Stimulated activated CD8-positive, alpha-beta memory T cell treated with anti-CD3 and anti-CD28 coated beads, Interleukin-2, amount 100 ng/mL, for 1 hour (primary cell): ENCODE measurements at places on chromosomes 2 and 18.

GRCh38 chr2:69122271-69122670, 109.3 kb downstream of the ANTXR1 start:
- no peak for DNase-seq

- DNase-seq, result no peak
Observed at GRCh38 chr2:202555356-202555755, 79.4 kb upstream of the FAM117B start.

- DNase-seq, result no peak
Observed at GRCh38 chr2:239375278-239376061, 25.4 kb downstream of the HDAC4 start.

DNA sequence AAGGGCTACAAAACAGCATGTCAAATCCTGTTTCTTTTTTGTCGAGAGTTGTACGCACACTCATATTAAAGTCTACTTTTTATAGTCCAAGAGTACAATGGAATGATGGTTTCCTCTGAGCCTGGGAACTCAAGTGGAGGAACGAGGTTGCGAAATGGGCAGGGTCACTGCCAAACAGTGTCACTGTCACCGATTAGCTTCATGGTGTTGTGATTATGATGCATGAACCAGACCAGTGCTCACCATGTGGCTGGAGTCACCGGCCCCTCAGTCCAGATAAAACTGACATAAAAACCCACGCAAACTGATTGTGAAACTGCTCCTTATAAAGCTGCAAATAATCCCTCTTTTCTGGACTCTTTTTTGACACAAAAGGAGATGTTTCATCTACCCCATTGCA, 122.0 kb downstream of the COPS8 start:
- DNase-seq, result no peak

DNA sequence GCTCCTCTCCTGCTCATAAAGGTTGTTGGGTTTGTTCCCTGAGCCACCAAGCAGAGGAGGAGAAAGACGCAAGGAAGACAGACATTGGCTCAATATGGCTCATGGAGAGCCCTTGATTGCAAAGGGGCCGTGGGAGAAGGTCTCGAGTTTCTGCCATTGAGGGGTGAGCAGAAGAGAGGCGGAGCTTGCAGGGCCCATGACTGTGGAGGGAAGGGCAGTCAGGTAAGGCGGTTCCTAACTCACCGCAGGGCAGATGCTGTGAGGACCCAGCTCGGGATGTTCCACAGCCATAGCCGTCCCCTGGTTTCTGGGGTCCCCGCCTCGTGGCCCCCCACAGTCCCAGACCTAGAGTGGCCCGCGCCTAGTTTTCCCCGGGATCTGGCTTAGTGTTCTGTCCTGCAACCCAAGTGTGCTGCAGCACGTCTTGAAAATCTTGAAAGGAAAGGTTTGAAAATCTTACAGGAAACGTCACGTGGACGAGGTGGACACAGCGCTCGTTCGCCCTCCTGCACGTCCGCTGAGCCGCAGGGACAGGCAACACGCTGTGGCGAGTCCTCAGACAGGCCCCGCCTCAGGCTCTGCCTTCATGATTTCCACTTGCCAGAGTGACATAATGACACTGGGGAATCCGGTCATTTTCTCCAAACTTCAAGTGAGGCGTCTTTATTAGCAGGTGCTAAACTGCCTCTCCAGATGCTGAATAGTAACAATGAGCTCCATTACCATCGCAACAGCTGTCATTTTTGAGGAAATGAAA, 105.5 kb upstream of the HDAC4 start:
- DNase-seq, result no peak

- no peak for DNase-seq
Observed at GRCh38 chr2:85181134-85181631, 48.0 kb downstream of the TCF7L1 start.

GRCh38 chr2:174882416-174882815, 118.1 kb upstream of the CHRNA1 start:
- no peak for DNase-seq

GRCh38 chr2:235146206-235146605, 194.4 kb downstream of the SH3BP4 start:
- DNase-seq, result no peak

DNA sequence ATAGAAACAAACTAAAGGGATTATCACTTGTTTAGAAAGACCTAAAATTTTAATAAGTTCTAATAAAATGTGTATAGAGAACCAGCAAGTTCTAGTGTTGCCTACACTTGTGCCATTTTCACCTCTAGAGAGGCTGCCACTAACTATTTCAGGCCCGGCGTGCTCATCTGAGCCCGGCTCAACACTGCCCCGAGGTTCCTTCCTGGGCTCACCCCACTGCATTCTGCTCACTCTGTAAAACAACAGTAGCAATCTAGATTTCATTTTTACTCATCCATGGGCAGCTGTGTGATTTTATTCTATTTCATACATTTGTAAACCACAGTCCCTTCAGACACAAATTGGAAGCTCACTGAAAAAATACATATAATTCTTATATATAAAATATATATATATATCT, 253.2 kb downstream of the L3MBTL4 start:
- no peak for DNase-seq
